ENCODE measurements at places on chromosomes 16 and 17.
A peak's percentile ranks its signal among the peaks of the same experiment; 100 is the strongest.

DNA sequence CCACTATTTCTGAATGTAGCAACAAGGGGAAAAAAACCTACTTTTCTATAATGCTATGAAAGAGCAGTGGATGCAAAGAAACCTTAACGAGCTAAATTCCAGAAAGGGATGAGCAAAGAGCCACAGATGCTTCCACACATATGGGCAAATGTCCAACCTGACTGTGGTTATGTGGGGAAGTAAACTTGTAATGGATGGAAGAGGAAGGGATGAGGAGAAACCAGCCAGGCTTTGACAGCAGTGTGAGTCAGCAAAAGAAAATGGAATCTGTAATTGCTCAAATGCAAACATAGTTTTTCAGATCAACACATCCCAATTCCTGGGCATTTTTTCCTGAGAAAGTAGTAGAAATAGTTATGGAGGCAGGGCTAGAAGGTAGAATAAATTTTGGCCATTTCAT, 204.8 kb upstream of the CPHXL start:
- no peak for DNase-seq

- DNase-seq, result no peak
Measured at GRCh38 chr17:6366221-6366666, 68.7 kb downstream of the AIPL1 start.

DNA sequence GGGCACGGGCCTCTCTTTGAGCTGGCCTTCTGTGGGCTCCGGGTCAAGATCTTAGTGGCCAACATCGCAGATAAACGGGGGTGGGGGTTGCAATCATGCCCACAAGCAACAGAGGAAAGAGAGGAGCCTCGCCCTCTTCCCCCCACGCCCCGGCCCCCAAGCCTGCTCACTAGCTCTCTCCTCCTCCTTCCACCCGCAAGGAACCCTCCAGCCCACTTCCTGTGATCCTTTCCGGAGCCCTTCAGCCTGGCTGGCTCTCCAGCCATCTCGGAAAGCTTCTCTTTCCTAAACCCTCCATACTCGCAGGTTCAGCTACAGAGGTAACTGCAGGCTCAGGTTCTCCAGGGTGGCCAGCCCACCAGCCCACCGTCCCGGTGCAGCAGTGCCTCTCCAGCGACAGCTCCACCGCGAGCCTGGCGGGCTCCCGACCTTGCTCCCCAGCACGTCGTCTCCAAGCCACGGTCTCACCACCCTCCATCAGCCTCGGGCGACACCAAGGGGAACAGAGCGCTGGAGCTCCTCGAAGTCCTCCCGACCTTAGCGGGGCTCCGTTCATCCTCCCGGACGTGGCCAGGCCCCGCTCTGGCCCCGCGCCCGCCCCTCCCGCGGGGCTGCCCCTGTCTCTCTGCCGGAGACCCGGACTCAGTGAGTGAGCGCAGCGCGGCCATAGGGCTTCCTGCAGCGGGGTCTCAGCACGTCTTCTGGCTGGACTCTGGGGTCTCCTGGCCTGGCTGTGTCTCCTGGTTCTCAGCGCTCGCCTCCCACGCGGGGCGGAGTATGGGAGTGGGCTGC, 12.9 kb upstream of the ODF4 start:
- DNase-seq, result peak; percentile 27

DNA sequence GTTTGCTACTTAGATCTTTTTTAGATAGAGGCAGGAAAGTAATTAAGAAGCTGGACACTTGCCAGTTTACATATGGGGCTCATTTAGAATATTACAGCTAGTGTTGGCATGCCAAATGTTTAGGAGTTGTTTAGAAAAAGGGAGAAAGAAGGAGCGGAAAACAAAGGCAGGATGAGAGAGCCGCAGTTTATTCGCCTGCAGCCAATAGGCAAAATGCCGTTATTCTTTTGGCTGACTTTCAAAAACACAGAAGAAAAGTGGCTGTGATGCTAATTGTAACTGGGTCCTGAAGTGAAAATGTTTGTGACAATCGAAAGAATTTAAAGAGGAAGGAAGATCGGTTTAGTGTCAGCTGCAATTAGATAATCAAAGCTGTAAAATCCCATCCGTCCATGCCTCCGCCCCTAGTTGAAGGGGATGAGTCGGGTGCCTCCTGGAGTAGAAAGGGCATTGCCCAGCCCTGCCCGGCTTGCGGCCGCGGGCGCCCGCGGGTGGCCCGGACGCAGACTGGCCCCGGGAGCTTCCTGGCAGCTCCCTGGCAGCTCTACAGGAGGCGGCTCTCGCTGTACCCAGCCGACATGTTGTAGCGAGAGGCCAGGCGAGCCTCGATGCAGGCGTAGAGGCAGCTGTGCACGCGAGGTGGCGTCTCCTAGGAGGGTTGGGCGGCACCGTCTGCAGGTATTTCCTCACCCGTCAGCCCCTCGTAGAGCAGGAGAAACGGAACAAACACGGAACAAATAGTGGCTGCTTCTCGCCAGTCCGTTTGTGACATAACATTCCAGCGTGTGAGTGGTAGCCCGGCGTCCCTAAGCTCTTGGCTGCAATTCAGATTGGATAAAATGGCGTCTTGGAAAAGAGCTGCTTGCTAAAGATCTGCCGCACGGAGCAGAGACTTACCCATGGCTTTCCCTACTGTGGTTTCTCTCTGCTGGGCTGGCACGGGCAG, 82.2 kb downstream of the TNRC6C start:
- peak; percentile 39 for DNase-seq

GRCh38 chr16:69448470-69449193, 24.2 kb downstream of the CYB5B start:
- DNase-seq, result no peak

DNA sequence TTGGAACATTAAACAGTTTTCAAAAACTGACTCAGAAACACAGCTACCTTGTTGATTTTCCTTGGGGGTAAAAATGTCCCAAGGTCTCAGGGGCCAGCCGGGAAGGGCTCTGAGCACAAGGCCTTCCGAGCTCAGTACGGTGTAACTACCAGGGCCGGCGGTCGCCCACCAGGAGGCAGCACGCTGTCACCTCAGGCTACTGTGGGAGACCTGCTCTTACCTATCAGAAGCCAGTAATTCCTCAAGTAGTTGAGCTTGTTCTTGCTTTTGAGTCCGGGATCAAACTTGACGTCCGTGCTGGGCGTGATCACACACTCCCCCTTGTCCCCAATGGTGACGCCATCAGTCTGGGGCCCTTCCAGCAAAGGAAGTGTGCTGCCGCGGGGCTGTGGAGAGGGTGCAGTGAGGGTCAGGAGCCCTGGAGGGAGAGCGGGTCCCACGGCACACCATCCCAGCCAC, 43.4 kb upstream of the ICAM2 start:
- peak; percentile 70 for DNase-seq

All from activated naive CD4-positive, alpha-beta T cell treated with anti-CD3 and anti-CD28 coated beads, Interleukin-2, amount 50 U/mL, for 16 hours (primary cell).